NB4 (cell line): ENCODE measurements at places on chromosomes 2 and 18.

GRCh38 chr2:236449167-236449761 is 120.4 kb upstream of the ACKR3 start:
- no peak for DNase-seq

DNA sequence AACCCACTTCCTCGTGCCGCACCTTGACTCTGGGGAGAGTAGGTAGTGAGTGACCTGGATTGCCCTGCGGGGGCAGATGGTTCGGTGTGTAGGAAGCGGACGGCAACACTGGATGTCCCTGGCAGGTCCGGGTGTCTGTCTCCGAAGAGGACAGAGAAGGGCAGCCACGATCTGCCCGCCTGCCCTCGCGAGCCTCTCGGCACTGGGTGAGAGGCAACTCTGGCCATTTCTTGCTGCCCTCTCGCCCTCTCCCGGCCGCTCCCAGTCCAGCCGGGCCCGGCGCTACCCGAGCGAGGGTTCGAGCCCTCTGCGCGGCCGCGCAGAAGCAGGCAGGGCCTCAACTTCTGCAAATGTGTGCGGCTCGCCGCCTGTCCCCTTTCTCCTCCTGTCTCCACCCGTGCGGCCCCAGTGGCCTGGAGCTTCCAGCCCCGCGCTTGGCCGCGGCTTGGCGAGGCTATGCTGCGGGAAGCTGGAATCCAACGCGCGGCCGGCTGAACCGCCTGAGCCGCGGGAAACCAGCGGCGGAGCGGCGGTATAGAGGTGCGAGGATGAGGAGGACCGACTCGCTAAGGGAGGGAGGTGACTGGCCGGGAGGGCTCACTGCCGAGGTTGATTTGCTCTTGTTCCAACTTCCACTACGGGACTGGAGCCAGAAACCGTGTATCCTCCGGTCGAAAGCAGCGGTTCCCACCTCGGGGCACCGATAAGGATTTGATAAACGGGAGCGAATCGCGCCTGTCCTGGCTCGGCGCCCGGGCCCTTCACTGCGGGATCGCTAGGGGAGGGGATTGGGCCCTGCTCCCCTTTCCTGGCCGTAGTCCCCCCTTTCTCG is 1.5 kb downstream of the EPAS1 start:
- DNase-seq: peak; percentile 54

DNA sequence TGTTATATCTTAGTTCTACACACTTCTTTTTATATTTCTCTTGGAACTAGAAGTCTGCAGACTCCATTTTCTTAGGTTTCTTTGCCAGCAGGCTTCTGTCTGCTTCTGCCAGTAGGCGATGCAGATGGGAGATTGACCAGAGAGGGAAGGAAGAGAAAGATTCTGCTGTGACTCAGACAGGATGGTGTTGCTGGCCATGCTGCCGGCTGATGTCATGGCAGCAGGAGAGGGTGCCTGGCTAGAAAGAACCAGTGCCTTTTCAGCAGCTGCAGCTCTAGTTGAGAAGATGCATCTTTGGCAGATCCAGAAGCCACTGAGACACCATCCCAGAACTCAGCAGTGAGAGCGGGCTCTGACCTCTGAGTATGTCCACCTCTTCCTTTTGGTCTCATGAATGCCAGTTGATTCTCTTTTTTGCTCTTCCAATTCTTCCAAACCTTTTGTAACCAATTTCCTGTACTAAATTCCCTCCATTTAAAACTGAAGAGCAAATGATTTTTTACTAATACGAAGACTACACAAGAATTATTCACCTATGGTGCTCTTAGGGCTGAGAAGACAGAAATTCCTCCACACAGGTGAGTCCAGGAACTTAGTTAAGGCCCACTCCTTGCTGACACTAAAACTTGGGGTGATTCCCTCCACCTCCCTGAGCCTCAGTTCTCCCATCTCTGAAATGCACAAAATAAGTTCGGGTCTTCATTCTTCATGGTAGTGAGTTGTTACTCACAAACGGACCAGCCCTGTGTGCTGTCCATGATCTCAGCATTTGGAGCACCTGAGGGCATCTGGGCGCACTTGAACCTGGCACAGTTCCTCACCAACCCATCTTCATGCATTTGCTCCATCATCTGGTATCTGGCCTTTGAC is 200.7 kb downstream of the MYCN start:
- DNase-seq: no peak

DNA sequence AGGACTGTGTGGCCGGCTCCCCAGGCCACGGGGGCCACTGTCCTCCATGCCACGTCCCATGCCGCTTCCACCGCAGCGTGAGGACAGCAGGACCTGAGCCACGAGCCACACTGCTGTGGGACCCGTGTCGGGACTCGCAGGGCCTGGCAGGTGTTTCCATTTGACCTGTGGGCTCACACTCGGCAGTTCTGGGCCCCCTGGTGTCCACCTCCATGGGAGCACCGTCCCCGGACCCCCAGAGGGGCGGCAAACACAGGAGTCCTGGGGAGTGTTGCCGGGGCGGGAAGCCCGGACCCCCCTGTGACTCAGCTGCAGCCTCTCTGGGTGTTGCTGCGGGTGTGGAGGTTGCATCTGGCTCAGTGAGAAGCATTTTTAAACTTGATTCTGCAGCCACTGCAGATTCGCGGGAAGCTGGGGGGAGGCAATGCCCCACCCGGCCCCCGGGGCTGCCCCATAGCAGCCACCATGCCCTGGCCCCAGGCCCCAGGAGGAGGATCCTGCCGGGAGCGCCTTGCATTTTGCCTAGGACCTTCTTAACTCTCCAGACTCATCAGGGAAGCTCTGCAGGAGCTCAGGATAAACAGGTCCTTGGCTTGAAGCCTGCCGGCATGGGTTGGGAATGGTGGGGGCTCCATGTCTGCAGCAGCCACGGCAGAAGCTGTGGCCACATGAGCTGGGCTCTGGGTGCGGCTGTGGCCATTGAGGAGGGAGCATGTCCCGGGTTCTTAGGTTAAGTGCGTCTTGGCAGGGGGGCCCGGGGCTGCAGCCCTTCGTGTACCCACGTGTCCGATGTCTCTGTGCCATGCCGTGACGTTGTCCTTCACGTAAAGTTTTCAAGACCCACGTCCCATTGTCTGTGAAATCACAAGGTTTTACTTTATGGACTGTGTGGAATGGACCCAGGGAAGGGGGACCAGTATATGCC is 30.9 kb downstream of the NFATC1 start:
- no peak for DNase-seq

- peak; percentile 64 for DNase-seq
Measured at GRCh38 chr2:43184339-43184895, 42.0 kb downstream of the ZFP36L2 start.

GRCh38 chr2:231677632-231678104 is 30.7 kb upstream of the PTMA start:
- DNase-seq: peak; percentile 91

- DNase-seq: peak; percentile 31
Measured at GRCh38 chr18:80246445-80247392, 595 bp downstream of the PARD6G start.

DNA sequence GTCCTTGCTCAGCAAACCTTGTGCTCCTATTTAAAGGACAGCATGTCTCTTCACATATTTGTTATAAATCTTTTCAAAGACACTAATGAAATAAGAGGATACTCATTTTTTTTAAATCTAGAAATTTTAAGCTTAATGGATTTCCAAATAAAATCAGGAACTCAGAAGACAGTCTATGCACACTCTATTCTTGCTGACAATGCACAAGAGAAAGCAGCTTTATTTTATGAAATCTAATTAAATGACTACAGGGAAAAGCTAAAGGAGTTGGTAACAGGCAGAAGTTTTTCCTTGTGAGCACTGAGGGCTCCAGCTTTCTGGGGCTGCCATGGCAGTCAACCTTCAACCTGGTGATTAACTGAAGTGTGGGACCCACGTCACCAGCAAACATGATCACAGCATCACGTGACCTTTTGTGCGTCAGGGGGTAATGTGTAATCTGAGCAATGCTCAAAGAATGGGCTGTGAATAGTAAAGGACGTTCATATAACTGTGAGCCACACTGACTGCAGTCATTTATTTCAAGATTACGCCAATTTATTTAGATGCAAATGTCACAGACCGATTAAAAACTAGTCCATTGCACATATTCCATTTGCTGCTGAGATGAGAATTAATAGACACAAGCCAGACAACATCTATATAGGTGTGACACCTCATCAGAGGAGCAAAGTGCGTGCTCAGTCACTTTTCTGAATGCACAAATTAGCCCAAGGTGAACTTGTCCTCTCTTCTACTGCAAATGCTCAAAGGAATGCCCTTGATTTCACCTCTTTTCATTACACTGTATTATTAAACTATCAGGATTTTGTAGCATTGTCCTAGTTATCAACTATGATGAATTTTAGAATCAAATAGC is 11.6 kb upstream of the DNER start:
- DNase-seq: no peak

GRCh38 chr2:162317861-162318327 is 590 bp downstream of the IFIH1 start:
- peak; percentile 69 for DNase-seq
